Mucosa of descending colon (tissue), 3 donors: ENCODE measurements at places on chromosomes 1 and 21. TPM values are rescaled to one million over a fixed set of nuclear protein-coding genes. Genes with fewer than 3 reads are reported as not detected.

- DNase-seq, result peak; percentile 72
Measured at GRCh38 chr1:156706657-156707416, 1.5 kb upstream of the CRABP2 start.

- no peak for DNase-seq
Measured at GRCh38 chr1:117267232-117267774, 56.6 kb upstream of the VTCN1 start.

DNA sequence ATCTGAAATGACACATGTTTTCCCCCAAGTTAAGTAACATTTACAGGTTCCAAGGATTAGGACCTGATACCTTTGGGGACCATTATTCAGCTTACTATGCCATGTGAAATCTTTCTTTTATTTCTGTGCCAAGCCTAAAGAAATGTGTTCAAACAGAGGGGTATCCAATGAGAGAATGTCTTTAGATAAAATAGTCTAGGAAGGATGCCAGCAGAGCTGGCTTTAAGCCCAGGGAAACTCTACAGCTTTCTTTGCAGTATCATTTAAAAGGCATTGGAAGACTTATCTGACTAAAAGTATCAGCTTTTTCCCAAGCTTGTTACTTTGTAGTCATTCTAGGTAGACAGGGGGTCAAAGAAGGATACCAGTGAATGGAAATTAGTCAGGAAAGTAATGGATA, 860.4 kb downstream of the PLA2G4A start:
- no peak for DNase-seq

- DNase-seq, result no peak
Measured at GRCh38 chr21:41925767-41926116, 28.1 kb downstream of the C2CD2 start.

- DNase-seq, result no peak
Measured at GRCh38 chr1:77652268-77652667, 30.2 kb downstream of the ZZZ3 start.

The DNASE2B gene
- 1.0 TPM for total RNA-seq

The KLHDC7A gene
- 2.3 TPM for total RNA-seq

The CD101 gene
- 6.1 TPM for total RNA-seq

The ASPM gene
- 1.3 TPM for total RNA-seq
